ENCODE measurements at places on chromosomes 16 and 17.
A peak's percentile ranks its signal among the peaks of the same experiment; 100 is the strongest.

GRCh38 chr17:31663576-31663975 lies 195.5 kb downstream of the COPRS start:
- DNase-seq: no peak

GRCh38 chr17:5580969-5581368 lies 3.3 kb downstream of the NLRP1 start:
- no peak for DNase-seq

DNA sequence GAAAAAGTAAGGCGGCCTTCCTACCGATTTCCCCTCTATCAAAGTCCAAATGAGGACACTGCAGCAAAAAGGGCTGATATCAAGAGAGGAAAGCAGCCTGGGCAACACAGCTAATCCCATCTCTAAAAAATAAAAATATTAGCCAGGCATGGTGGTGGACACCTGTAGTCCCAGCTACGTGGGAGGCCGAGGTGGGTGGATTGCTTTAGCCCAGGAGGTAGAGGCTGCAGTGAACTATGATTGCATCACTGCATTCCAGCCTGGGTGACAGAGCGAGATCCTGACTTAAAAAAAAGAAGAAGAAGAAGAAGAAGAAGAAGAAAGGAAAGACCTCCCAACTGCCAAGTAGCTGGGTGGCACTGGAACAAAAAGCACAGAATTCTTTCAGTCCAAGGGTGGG lies 14.4 kb downstream of the CACNB1 start:
- no peak for DNase-seq

- no peak for DNase-seq
These were observed 637 bp downstream of the RPL23A start for GRCh38 chr17:28720247-28720996.

DNA sequence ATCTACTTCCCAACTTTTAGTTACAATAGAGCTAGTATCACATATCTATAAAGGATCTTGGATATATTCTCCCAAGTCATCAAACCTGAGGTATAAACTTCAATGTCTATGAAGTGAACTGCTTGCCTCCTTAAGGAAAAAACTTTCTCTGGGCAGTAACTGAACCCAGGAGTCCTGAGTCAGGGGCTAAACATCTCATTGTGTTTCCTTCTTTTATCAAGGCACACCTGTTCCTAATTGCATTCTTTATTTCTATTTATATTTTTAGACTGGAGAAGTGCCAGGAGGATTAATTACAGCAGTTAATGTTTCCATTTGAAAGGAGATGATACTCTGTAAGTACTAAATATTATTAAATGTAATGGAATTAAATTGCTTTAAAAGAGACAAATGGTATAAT lies 98.6 kb downstream of the CDH8 start:
- no peak for DNase-seq

DNA sequence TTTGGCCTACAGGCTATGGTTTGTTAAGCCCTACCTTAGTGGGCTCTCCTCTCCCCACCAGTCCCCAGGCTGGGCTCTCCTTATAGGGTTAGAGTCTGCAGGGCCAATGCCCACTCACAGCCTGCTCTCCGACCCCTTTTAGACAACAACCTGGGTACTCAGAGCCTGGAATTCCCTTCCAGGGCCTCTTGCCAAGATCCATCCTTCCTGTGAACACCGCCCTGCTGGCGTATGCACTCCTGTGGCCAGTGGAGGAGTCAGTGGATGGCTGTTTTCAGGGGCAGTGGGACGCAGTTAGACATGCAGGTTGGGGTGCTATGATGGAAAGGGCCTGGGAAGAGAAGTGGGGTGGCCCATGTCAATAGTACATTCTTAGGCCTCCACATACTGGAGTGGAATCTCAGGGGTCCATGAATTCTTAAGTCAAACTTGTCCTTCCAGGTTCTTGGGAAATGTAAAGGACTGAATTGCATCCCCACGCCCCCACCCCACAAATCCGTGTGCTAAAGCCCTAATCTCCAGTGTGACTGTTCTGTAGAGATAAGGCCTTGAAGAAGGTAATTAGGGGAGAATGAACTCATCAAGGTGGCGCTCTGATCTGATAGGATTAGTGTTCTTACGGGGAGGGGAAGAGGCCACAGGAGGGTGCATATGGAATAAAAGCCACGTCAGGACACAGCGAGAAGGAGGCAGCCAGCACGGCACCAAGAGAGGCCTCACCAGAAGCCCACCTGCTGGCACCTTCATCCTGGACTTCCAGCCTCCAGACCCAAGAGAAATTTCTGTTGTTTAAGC lies 81.6 kb upstream of the CACNG5 start:
- DNase-seq: no peak

DNA sequence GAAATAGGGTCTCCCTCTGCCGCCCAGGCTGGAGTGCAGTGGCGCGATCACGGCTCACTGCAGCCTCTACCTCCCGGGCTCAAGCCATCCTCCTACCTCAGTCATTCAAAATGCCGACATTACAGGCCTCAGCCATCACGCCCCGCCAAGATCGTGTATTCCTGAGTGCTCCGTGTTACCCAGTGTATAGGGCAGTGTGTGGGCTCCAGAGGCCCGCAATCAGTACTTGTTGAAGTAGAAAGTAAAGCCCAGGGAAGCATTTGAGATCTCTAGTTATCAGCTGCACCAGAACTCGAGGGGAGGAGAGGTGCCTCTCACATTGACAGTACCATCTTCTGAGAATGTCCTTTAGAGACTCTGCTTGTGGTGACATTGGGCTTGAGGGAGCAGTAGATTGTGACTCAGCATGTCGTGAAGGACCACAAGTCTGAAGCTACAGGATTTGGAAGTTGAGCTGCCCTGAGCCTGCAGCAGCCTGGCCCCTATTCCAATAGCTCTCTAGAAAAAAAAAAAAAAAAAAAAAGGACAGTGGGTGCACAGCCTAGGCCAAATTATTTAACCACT lies 1.1 kb upstream of the PRPSAP1 start:
- DNase-seq: no peak

GRCh38 chr17:6867849-6868248 lies 36.3 kb upstream of the TEKT1 start:
- DNase-seq: no peak

DNA sequence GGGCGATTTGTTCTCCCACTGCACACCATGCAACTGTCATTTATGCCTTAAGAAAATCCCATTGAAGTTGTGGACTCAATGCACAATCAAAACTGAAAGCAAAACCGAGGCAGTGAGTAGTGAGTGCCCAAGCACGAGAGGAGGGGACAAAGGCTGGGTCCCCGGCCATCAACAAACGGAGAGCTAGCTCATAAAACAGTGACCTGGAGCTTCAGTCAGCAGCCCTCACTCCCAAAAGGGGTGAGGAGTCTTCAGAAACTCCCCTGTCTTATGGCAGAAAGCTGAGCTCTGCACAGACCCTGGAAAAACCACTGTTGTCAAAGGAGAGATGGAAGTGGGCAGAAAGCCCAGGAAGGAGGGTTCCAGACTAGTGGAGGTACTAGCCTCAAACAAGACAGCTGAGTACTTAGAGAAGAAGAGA lies 96.9 kb downstream of the ADCY9 start:
- DNase-seq: no peak

GRCh38 chr16:59385959-59386358 lies 651.8 kb upstream of the GOT2 start:
- DNase-seq: peak; percentile 3

DNA sequence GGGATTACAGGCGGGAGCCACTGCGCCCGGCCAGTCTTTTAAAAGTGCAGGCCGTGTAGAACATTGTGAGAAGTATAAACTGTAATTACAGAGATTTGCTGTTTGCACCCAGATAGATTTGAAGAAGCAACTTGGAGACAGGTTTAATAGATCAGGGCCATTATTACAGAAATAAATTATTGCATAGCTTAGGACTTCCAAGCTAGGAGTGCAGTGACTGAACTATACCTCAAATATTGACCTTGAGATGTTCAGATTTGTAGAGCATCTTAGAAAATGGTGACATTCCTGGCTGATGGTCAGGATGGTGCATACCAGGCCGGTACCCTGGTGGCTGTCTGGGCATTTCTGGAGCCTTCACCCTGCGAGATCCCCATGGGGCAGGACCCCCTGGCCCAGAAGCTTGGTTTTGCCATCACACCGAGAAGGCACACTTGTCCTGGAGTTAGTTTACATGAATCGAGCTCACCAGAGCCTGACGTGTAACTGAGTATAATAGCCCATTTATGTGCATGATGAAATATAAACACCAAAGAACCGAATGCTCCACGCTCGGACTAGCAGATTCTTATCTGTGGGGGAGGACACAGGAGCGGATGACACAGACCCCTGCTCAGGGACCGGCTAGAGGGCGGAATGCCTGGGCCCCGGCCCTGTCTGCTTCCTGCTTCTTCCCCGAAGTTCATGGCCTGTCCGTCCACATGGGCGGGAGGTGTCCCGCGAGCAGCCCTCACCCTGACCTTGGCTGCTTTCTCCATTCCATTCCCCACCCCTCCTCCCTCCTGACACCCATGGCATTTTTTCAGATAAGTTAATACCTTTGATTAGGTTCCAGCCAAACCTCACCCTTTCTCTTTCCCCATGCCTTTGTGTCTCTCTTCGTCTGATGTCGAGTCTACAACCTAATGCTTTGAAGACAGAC lies 32.1 kb downstream of the CCDC40 start:
- DNase-seq: no peak

- no peak for DNase-seq
These were observed 148.4 kb downstream of the RPTOR start for GRCh38 chr17:80692931-80693467.

DNA sequence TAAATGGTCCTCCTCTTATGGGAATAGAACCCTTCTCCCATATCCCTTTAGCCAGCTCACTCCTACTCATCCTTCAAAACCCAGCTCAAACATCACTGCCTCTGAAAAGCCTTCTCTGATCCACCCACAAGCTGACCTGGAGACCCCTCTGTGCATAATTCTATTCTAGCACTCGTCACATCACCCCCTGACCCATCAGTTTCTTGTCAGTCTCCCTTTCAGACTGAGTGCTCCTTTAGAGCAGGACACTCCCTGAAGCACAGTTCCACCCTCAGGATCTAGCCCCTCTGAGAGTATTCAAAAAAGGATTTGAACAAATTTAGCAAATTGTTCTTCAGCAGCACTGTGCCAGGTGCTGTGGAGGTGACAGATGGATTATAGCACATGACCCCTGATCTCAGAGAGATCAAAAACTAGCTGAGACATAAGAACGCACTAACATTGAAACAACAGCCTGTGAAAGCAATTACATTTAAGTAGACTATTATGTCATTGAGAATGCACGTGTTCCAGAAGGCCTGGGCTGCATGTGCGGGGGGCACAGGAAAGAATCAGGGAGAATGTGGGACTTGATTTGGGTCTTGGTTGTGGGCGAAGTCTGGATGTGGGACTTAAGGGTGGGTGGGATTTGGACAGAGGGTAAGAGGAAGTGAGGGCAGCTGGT lies 43.5 kb downstream of the MRPS23 start:
- DNase-seq: no peak

- DNase-seq: no peak
These were observed 19.8 kb downstream of the PPL start for GRCh38 chr16:4917117-4917516.

DNA sequence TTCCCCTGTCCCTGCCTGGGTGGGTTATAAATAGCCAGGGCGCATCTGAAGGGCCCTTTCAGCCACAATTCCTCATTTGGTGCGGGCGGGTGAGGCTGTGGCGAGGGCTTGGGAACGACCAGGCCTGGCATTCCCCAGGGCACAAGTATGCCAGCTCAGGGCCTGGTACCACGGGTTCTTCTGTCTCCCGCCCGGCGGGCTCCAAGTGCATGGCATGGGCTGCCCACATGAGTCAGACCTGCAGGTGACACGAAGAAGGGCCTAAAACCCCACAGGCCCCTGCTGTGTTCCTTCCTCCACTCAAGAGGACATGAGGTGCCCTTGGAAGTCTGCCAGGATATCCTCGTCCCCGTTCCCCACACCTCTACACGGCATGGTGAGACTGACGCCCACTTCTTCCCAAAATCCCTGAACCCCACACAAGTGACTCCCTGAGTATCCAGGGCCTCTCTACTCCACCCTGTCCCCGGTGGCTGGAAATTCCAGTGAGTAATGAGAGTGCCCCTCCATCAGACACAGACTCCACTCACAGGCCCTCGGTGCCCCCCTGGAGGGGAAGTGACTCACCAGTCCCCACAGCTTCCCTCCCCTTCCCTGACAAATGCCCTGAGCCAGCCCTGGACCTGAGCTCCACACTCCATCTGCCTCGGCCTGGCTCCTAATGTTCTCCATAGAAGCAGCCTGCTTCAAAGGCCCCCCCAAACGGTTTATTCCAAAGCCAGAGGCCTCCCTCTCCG lies 68.8 kb downstream of the ABR start:
- DNase-seq: peak; percentile 49

DNA sequence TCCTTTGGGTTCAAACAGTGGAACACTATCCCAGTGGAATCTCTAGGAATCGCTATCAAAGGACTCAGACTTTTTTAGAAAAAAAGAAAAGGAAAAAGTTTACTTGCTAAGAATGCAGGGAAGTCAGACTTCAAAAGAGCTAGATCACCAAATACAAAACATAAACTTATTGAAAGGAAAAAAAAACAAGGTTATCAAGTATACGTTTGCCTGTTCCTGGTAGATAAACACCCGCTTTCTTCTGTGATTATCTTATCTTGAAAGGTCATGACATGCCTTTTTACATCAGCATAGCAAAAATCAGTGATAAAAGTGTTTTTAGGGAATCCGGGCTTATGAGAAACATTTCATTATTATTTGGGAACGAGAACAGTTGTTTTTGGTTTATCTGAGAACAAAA lies 129.3 kb upstream of the TMEM97 start:
- DNase-seq: no peak

GRCh38 chr16:82888591-82889001 lies 261.8 kb downstream of the CDH13 start:
- DNase-seq: peak; percentile 58

DNA sequence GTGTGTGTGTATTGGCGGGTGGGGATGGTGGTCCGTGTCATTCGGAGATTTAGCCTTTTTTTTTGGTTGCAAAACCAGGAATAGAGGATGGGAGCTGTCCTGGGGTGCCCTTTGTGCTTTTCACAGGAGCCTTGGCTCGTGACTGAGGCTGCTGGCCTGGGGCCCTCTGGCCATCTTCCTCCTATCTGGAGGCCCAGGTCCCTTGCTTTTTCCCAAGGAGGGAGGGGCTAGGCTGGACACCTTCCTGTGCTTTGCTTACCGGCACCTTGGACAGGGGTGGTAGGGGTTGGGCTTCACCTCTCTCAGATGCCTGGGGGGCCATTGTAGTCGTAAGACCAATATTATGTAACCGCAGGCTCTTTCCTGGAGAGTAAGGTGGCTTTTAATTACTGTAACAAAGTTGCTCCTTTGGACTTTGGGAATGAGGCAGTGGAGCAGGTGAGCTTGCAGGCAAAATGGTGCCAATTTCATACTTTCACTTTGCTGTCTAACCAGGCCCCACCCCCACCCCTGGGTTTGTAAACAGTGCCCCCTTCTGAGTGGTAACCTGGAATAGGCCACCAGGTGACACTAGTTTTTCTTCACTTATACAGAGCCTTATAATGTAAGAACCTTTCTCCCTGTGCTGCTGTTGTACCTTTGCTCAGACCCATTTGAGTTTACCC lies 1.2 kb downstream of the DYNLL2 start:
- DNase-seq: no peak

DNA sequence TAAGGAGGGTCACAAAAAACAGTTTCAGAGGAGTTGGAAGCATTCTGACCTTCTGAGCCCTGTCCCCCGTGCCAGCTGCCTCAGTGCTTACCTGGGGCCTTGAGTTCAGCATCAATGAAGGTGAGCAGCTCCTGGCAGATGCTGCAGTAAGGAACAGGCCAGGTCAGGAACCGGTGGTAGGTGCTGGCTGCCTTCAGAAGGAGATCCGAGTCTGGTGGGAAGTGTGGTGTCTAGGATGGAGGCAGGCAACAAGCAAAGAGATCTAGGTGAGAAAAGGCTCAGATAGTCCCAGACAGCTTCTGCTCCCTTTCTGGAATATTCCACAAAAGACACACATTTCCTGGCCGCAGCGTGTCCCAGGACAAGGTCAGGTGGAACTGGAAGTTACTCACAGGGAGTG lies 37.2 kb upstream of the PIK3R6 start:
- DNase-seq: no peak

- DNase-seq: no peak
These were observed 355.4 kb downstream of the CA10 start for GRCh38 chr17:51803161-51803560.

Measured in AG09309 (cell line).